T-helper 17 cell (primary cell): ENCODE measurements at places on chromosomes 16 and 17.

DNA sequence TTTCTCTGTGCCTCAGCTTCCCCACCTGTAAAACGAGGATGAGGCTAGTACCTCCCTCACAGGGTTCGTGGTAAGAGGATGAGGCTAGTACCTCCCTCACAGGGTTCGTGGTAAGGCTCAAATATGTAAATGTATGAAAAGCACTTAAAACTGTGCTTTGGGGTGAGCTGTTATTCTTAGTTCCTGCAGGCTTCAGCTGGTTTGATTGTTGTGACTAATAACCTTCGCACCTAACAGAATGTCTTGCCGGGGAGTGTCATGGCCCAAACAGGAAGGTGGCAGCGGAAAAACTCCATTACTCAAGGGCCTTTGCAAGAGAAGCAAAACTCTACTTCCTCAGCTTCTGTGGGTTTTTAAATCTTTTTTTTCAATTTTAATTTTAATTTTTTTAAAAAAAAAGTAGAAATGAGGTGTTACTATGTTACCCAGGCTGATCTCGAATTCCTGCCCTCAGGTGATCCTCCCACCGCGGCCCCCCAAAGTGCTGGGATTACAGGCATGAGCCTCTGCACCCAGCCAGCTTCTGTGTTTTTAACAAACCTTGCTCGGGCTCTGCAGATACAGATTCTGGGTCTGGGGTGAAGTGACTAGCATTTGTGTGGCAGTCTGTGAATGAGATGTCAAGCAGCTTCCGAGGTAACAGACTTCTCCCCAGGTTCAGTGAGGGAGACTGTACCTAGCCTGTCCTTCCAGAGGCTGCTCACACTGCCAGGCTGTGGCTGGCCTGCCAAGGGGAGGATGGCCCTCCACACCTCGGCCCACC lies 103.0 kb downstream of the RAB11FIP4 start:
- DNase-seq = no peak

GRCh38 chr17:50289278-50289677 lies 15.0 kb downstream of the TMEM92 start:
- DNase-seq = no peak

DNA sequence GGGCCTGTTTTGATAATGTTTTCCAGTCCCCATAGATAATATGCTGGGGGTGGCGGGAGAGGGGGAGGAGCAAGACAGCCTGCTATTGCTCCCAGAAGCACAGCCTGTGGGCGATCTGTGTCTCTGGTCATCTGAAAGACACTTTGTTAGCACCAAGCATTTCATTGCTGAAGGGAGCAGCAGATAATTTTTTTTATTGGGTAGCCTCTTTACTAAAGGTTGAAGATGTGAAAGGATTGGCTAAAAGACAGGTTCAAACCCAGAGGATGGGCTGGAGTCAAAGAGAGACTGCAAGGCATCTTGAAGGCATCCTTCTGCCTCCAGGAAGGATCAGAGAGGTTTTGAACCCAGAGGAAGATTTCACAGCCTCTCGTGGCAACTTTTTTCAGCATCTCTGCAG lies 60.6 kb downstream of the C17orf67 start:
- no peak for DNase-seq

DNA sequence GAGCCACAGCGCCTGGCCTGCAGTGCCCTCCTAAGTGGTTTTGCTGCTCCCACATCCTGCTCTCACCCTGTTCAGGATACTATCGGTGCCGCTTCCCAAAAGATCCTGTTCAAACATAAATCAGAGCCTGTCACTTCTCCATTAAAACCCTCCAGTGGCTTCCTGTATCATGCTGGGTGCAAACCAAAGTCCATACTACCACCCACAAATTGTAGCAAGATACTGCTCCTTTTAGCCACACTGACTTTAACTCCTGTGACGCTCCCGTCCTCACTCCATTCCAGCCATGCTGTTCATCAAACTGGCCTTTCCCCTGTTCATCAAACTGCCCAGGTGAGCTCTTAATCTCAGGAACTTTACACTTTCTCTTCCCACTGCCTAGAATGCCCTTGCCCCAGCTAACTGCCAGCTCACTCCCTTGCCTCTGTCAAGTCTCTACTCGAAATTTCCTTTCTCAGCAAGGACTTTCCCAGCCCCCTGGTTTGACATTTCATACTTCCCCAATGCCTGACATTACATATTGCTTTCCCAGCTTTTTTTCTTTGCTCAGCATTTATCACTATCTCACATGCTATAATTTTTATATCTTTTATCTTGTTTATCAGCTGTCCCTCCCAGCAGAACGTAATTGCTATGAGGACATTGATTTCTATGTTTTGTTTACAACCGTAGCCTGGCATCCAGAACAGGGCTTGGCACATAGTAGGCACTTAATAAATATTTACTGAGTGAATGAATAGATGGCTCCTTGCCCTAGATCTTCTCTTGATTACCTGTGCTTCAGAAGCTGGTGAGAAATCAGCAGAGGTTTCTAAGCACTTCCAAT lies 44.3 kb upstream of the SMURF2 start:
- no peak for DNase-seq

GRCh38 chr17:39161962-39162361 lies 4.0 kb downstream of the ARL5C start:
- no peak for DNase-seq

GRCh38 chr17:73792994-73793393 lies 148.7 kb upstream of the SDK2 start:
- DNase-seq = no peak

- no peak for DNase-seq
Measured at GRCh38 chr16:83704656-83705055, 103.1 kb upstream of the HSBP1 start.

DNA sequence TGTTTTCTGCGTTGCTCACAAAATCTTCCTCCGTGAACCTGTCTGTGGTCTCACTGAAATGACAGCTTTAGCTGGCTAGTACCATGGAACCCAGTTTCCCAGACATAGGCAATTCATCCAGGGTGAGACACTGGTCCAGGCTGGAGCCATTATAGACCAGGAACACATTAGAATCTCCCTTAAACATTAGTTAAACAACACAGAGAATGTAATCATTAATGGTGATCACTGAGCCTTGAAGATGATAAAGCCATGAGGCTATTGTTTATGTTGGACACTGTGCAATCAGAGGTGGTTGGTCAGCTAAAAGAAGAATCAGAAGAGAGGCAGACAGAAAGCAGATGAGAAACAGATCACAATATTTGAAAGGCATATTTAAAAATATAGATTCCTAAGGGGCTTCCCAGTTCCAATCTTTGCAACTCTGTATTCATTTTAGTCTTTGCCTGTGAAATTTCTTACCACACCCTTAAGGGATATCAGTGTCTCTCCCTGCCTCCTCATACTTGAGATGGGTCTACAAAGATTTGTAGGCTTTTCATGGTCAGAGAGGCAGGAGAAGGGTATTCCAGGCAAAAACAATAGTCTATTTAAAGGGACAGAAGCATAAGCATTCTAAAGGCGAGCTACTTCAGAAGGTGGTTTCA lies 317.9 kb downstream of the MAP2K6 start:
- DNase-seq = no peak

DNA sequence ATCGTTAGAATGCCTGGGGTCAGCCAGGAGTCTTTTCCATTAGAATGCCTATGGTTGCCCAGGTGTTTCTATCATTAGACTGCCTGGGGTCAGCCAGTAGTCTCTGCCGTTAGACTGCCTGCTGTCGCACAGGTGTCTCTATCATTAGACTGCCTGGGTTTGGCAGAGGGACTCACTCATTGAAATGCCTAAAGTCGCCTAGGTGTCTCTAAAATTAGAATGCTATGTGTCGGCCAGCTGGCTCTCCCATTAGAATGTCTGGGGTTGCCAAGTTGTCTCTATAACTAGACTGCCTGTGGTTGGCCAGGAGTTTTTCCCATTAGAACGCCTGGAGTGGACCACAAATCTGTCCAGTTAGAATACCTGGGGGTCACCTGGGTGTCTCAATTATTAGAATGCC lies 2266.5 kb downstream of the TP53TG3F start:
- no peak for DNase-seq

GRCh38 chr17:49259663-49260010 lies 29.1 kb upstream of the PHOSPHO1 start:
- DNase-seq = no peak

- DNase-seq = no peak
Measured at GRCh38 chr16:8907096-8907495, 24.9 kb downstream of the LITAFD start.

GRCh38 chr17:80394629-80395216 lies 20.2 kb upstream of the ENDOV start:
- no peak for DNase-seq

DNA sequence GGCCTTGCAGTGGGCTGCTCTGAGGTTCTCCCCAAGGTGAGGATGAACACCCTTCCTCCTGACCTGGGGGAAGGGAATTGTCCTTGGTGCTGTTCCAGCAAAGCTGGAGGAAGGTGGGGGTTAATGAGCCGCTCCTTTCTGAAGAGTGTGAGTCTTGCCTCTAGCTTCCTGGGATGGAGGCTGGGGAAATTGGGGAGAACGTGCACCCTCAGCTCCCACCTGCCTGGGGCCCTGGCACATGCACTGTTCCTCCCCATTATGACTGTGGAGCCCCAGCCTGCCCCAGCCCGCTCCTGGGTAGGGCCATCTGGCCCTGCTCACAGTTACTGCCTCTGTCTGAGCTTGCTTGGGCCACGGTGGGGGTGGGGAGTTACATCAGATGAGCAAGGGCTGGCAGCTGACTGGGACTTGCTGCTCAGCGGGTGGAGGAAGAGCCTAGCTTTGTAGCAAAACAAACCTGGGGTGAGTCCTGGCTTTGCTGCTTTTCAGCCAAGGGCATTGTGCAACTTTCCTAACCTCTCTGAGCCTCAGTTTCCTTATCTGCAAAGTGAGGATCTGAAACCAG lies 11.1 kb downstream of the TNS4 start:
- no peak for DNase-seq

DNA sequence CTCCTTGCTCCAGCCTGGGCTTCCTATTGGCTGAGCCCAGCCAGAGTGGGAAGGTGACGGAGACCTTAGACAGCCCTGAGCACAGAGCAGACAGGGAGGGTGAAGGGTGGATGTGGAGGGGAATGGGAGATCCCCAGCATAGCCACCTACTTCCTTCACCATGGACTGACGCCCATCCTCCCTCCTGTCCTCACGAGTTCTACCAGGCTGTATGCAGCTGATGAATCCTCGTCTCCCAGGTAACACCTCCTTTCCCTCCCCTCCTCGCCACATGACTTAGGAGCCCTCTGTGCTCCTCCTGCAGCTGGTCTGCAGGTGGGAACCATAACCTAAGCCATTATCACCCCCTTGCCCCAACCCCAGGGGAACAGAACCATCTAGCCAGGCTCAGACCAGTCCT lies 9.0 kb upstream of the CRHR1 start:
- no peak for DNase-seq

- no peak for DNase-seq
Measured at GRCh38 chr16:27127308-27127707, 60.6 kb downstream of the C16orf82 start.

- DNase-seq = no peak
Measured at GRCh38 chr16:12920739-12921138, 19.3 kb downstream of the SHISA9 start.

GRCh38 chr17:76467366-76467765 lies at the start of gene AANAT:
Gene AANAT, plus strand, starts transcription at chr17:76467603. Its CDS starts 1,144 bp downstream, at chr17:76468747.
- DNase-seq = no peak

DNA sequence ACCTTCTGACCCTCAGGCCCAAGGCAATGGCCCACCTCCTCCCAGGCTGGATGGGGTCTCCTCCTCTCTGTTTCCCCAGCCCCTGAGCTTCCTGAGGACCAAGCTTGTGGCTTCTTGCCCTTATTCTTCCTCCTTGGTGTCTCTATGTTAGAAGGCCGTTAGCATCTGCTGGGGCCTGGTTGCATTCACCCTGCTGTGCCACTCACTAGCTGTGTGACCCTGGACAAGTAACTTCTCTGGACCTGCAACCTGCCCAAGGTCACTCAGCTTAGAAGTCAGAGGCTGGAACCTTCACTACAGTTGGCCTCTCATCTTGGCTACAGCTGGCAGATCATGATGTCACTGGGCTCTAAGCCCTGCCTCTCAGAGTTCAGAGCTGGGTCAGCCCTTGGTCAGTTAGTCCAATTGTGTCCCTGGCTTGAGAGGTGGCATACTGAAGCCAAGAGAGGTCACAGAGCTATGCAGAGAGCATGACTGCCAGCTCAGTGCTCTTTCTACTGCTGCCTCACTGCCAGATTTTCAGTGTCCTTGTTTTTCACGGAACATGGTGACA lies 3.0 kb downstream of the MT2A start:
- DNase-seq = no peak

DNA sequence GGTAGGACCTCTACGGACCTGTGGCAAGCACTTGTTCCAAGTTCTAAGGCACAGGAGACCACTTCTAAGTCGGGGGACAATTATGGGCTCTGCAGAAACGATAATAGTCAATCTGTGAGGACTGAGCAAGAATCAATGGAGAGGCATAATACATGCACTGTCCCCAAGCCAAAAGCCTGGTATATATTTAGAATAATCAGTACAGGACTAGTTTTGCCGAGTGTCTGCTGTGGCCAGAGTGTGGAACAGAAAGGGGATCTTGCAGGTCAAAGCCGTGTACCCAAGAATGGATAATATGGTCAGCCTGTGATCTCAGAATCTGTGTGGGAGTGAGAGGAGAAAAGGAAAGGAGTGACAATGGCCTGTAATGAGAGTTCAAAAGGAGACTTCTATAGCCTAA lies 80.2 kb upstream of the GNAO1 start:
- no peak for DNase-seq

DNA sequence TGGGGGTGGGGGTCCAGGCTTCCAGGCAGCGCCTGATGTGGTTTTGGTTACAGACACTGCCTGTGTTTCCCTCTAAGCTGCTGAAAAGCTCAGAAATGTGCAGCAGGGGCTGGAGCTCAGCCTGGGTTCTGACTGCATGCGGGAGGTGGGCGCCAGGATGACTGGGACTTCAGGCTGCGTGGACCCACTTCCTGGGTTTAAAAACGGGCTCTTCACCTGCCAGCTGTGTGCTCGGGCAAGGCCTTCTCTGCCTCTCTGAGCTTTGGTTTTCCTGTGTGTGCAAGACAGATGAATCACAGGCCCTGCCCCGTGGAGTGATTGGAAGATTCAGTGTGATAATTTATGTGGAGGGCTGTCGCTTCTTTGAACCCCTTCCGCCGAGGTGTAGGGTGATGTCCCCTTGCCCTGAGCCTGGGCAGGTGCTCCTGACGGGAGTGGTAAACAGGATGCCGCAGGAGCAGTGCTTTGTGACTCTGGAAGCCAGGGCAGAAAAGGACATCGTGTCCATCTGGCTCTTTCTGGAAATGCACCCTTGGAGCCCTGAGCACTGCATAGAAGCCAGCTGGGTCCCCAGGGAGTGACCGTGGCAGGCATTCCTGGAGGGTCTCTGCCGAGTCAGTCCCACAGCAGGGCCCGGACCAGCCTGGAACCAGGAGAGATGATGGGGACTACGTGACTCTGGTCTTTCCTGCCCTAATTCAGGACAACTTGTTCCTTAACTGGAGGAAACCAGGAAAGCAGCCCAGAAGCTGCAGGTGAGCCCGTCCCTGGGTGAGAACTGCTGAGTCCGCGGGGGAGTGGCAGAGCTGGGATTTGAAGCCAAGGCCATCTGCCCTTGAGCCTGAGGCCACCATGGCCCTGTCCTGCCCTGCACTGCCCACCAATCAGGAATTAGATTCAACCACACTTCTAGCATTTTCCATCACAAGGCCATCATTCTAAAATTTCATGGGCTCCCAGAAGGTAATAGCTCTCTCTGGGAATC lies 28.5 kb upstream of the SLC7A5 start:
- DNase-seq = no peak

GRCh38 chr17:4026255-4026654 lies 62.0 kb upstream of the ATP2A3 start:
- no peak for DNase-seq
